A549 (cell line): ENCODE measurements at places on chromosomes 4 and X. TPM values are rescaled to one million over a fixed set of nuclear protein-coding genes. Genes with fewer than 3 reads are reported as not detected.
A peak's percentile ranks its signal among the peaks of the same experiment; 100 is the strongest.

- peak; percentile 20 for DNase-seq
Observed at GRCh38 chr4:169902658-169903345, 123.4 kb downstream of the MFAP3L start.

The SMARCA5 gene
- 30.2 to 35.1 TPM (median 33.4 TPM) in 3 replicates for polyA plus RNA-seq

DNA sequence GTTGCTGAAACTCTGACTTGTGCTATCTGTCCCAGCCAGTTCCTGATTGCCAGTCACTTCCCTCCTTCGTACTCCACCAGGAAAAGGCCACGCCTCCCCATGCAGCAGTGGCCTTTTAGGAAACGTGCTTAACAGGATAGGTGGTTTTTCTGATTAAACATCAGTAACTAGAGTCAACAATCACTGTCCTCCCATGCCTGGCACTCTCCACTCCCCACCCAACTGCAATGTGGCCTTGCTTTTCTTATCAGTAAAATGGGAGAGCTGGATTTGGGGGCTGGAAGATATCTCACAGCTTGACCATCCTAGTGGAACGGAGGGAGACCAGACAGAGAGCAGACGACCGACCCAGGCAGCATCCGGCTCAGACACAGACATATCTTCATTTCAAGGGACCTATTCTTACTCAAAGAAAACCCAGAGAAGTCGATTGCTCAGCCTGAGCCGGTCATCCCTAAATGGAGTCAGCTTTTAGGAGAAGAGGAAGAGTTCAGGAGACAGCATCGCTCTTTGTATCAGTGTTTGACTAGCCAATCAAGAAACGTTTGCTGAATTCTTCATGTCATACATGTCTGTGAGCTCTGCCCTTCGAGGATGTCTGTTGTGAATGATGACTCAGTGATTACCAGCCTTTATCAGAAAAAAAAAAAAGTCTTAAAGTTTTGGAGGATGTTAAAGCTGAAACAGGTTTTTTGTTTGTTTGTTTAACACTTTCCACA lies 12.7 kb upstream of the UBA6 start:
- DNase-seq: peak; percentile 45

The NPY5R gene
- not detected in 3 replicates for polyA plus RNA-seq

DNA sequence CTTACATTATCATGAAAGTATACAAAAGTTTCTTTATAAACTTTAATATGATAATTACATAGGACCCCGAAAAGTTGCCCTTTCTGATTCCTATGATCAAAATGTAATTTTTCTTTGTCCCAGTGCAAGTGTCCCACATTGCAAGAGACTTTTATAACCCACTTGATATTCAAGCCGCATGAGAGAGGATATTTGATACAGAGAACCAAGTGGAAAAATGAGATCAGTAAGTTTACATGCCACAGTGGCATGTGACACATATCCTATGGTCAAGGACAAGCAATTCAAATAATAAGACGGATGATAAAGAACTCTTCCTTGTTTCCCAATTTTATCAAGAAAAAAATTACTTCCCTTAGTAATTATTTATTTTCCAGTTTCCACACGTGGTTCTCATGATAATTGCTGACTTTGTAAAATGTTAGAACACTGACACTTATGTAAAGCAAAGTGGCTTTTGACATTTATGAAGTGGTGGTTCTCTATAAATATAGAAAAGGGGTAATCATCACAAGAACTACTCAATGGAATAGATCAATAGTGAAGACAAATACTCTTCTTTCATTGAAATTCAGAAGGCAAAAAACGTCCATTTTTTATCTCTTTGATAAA lies 273.7 kb upstream of the NOCT start:
- DNase-seq: no peak

DNA sequence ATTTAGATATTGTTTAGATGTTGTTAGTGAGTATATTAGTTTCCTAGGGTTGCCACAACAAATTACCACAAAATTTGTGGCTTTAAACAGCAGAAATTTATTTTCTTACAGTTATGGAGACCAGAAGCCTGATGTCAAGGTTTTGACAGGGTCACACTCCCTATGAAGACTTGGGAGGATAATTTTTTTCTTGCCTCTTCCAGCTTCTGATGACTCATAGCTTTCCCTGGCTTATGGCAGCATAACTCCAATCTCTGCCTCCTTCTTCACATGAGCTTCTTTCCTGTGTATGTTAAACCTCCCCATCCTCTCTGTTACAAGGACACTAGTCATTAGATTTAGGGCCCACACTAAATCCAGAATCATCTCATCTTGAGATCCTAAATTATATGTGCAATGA lies 20.9 kb upstream of the RAB40A start:
- DNase-seq: no peak

The BMPR1B gene
- polyA plus RNA-seq: 5.6 to 7.3 TPM (median 6.4 TPM) in 3 replicates

DNA sequence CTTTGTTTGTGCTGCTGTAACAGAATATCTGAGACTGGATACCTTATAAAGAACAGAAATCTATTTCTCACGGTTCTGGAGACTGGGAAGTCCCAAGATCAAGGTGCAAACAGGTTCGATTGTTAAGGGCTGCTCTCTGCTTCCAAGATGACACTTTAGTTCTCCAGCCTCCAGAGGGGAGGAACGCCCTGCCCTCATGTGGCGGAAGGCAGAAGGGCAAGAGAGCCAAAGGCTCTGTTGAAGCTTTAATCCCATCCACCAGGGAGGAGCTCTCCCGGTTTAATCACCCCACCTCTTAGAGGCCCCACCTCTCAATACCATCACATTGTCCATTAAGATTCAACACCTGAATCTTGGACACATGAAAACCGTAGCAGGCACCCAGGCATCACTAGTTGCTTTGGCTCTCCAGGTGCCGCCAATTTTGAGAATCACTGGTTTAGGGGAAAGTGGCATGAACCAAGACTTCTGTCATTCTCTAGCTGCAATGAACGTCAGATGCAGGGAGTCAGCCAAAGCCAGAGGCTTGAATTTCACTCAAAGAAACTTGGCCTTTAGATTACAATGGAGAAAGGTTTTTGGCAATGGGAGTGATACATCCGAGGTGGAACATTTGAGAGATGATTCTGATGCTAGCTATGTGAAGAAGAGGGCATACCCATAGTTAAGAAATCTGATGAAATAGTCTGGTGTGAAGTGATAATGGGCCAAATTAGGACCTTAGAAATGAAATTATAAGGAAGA lies 15.7 kb downstream of the FHL1 start:
- peak; percentile 59 for DNase-seq

The PITX2 gene
- polyA plus RNA-seq: 1.5 to 2.6 TPM (median 2.2 TPM) in 3 replicates
